ENCODE measurements at places on chromosomes 7 and 10.

DNA sequence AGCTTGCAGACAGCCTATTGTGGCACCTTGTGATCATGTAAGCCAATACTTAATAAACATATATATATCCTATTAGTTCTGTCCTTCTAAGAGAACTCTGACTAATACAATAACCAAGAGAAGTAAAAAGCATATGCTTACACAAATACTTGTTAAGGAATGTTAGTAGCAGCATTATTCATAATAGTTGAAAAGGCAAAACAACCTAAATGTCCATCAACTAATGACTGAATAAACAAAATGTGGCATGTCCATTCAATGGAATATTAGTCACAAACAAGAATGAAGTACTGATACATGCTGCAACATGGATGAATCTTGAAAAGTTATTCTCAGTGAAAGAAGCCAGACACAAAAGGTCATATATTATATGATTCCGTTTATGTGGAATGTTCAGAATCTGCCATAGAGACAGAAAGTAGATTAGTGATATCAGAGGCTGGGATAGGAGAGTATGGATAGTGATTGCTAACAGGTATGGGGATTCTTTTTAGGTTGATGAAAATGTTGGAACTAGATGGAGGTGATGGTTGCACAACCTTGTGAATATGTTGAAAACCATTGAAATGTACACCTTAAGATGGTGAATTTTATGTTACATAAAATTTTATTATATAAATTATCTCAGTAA, 112.5 kb upstream of the UNC5B start:
- no peak for DNase-seq

DNA sequence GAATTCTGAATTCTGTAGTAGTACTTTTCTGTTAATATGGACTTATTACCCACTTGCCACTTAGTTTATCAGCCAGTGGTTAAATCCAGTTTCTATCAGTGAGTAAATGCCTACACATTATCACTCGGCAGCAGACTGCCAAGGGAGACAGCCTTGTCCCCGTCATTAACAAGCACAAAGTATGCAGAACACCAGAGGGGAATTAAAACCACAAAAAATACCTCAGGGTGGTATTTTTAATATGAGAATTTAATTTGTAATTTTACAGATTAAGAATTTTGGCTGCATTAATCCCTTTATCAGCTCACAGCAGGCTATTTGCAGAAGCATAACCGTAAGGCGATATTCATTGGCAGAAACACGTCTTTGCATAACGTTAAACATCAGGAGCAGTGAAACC, 150.0 kb upstream of the FZD1 start:
- no peak for DNase-seq

DNA sequence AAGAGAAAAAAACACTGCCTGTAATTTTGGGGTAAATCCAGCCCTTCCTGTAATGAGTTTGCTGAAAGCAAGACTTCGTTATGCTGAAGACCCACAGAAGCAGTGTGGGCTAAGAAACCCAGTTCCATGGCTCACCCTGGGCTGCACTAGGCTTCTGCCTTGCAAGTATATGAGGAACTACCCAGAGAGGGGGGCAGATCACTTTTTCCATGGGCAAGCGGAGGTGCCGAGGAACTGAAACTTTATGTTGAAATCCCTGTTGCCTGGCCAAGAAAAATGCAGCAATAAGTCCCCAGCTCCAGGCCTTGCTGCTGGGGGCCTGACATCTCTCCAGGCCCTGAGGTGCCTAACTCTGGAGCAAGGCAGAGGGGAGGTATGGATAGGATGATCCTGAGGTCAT, 8.5 kb downstream of the RASSF4 start:
- no peak for DNase-seq

GRCh38 chr7:108628678-108629077, 59.0 kb downstream of the DNAJB9 start:
- DNase-seq = no peak

DNA sequence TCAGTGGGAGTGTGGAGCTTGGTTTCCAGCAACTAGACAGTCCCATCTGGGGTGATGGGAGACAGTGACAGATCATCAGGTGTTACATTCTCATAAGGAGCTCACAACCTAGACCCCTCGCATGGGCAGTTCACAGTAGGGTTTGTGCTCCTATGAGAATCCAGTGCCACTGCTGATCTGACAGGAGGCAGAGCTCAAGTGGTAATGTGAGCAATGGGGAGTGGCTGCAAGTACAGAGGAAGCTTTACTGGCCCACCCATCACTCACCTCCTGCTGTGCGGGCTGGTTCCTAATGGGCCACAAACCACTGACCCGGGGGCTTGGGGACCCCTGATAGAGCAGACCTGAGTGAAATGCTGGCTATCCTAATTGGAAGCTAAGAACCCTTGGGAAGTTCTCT, 242.8 kb downstream of the BAMBI start:
- no peak for DNase-seq

GRCh38 chr7:47191876-47192291, 390.0 kb downstream of the TNS3 start:
- DNase-seq = no peak

DNA sequence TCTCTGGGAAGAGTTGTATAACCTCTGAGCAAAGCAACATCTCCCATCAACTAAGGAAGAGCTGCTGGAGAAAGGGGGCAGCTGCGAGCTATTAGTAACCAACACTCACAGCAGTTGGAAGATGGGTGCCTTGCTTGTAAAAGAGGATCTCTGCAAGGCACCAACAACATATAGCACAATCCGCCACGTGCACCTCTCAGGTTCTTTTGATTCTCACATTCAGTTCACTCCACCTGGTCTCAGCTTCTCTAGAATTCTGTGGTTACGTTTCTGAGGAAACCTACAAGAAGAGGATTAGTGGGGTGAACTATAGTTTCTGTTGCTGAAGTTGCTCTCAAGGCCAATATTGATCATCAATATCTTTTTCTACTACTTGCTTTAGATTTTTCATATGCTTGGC, 117.1 kb downstream of the RPS24 start:
- no peak for DNase-seq
